Hypothalamus (tissue), 51 donors: ENCODE measurements at places on chromosomes 2 and 18.

DNA sequence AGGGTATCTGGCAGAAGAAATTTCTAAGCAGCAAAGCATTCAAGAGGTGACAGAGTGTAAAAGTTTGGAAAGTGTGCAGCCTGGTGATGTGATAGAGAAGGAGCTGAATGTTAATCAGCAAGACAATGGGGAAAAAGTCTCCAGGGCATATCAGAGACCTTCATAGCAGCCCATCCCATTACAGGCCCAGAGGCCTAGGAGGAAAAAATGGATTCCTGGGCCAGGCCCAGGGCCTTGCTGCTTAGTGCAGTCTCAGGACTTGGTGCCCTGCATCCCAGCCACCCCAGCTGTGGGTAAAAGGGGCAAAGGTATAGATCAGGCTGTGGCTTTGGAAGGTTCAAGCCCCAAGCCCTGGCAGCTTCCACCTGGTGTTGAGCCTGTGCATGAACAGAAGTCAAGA is 35.9 kb upstream of the ERMN start:
- no peak for DNase-seq

- no peak for DNase-seq
Observed at GRCh38 chr2:84888401-84889276, 7.8 kb upstream of the TRABD2A start.

DNA sequence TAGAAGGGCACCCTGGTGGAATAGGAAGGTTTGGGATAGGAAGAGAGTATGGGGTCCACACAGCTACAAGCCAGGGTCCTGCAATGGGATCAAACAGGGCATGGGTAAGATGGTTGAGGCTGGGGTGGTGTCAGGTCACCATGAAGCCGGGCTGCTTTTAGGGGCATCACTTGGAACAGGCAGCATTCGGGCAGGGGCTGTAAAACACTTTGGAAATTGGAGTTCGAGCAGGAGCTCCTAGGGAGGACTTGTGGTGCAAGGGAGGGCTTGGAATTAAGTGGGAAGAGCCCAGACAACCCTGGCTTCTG is 47.1 kb upstream of the PLB1 start:
- DNase-seq, result no peak

DNA sequence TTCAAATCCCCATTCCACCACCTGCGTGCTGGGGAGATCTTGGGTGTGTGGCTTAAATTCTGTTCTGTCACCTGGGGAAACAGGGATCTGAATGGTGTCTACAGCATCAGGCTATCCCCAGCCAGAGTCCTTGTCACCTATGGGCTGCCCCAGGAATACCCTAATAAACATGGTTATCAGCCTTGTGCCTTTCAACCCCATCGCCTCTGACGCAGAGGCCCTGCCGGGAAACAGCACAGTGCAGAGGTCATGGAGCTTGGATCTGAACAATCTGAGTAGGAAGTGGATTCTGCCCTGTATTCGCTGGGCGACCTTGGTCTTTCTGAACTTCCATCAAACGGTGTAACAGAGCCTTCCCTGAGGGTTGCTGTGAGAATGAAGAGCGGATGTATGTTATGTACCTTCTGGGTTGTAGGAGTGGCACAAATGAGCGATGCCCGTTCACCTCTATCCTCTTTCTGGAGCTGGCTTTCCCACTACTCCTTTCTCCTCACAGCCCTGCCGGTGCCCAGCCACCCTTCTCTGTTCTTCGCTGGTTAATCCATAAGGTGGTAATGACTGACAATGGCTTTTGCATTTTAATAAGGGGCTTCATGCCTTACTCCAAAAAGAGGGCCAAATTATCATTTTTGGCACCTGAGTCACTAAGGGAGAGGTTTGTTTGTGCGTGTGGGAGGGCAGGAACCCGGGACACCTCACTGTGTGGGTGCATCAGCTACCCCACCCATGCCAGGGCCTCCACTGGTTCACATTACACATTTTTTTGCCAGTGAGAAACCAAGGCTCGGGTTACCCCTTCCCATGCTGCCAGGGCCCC is 256.5 kb downstream of the MYCN start:
- no peak for DNase-seq

GRCh38 chr2:136486115-136486514 is 279.2 kb upstream of the THSD7B start:
- DNase-seq, result no peak

DNA sequence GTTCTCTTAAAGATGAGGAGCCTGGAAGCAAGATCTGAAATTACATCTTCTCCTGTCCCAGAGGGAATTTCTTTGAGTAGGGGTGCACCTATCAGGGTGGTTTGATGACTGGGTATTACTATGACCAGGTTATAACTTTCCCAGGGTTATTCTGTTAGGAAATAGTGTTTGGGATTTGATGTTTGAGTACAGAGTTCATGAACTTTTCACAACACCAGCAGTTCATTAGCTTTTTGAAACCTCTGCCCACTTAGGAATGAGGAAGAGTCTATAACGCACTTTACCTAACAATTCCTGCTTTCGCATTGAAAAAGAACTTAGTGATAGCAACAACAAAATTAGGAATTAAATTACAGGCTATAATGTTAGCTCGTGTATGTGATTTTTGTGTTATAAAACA is 58.6 kb downstream of the ALMS1 start:
- DNase-seq, result no peak

DNA sequence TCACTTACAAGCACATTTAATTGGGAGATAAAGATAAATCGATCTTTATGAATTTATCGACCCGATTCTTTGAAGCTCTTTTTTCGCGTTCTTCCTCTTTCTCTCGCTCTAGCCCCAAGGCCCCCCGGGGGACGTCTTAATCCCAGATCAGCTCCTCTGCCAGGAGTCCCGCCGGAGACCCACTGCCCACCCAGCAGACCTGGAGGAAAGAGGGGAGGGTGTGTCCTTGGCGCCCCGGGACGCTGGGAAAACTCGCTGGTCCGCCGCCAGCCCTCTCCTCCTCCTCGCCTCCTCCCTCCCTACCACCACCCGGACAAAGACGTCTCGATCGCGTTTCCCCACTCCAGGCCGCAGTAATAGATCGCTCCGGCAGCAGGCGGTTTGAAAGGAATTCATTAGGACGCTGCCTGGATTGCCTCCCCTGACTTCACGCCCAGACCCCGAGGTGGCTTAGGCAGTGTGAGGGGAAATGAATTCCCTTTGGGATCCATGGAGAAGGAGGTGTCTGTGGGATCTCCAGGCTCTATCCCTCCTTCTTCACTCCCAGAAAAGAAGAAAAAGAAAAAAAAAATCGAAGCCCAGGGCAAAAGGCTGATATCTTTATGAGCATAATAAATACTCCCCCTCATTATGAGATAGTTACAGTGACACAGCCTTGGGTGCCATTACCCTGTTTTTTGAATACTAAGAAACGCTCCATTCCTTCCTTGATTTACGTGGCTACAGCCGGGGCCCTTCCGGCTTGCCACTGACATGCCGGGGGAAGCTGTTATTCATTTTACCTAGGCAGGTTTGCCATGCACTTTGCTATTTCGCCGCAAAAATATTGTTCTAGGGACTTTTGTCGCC is 1.8 kb upstream of the GBX2 start:
- DNase-seq, result no peak

DNA sequence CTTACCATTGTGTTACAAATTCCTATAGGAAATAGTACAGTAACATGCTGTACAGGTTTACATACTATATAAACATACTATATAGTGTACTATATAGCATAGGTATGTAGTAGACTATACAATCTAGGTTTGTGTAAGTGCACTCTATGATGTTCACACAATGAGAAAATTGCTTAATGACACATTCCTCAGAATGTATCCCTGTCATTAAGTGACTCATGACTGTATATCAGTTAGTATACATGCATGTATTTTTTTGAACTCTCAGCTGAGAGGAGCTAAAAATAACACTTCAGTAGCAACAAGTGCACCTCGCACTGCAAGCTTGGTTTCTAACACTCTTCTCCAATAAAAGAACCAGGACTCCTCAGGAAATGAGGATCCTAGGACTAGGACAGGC is 19.5 kb upstream of the ASXL3 start:
- no peak for DNase-seq

DNA sequence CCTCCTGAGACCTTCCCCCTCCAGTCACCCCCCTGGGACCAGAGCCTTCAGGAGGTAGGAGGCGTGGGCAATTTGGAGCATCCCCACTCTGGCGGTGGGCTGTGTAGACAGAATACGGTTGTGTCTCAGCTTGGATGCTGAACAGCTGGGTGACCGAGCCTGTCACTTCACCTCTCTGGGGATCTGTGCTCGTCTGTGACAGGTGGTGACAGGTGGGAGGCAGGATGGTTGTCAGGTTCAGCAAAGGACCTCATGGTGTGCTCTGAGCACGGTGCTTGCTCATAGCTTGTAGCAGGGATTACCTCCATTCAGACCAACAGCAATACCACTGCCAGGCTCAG is 186.5 kb upstream of the HS6ST1 start:
- no peak for DNase-seq

- DNase-seq, result no peak
Observed at GRCh38 chr2:165295643-165296042, 56.4 kb downstream of the SCN2A start.

GRCh38 chr2:112253261-112253815 is 1.5 kb downstream of the ZC3H8 start:
- no peak for DNase-seq

GRCh38 chr18:12839057-12839525 is 44.9 kb downstream of the PTPN2 start:
- DNase-seq, result no peak

DNA sequence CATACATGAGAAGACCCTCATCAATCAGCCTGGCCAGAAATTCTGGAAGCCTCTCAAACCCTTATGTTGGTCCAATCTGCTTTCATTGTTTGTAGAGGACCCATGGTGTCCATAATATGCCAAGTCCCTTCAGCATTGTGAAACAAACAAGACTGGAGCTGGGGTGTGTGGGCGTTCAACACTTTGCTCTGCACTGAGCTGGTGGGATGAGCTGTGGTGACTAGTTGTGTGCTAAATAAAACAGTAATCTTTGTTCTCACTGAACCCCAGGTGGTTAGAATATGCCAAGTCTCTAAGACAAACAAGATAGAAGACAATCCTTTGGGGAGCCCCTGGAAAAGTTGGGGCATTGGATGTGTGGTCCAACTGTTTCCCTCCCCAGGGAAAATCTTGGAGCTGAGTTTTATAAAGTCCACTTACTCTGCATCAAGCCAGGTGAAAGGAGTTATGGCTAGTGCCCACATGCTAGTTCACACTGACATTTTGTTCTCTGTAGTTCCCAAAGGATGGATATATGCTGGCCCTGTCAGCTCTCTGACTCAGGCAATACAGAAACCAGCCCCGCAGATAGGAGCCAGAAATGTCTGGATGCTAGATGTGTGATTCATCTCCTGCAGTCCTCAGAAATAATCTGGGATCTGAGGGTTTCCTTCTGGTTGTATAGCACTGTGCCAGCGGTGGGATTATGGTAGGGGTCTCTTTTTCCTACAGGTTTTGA is 260.2 kb downstream of the TMX3 start:
- DNase-seq, result no peak

- no peak for DNase-seq
Observed at GRCh38 chr2:239180526-239181073, 220.2 kb downstream of the HDAC4 start.

DNA sequence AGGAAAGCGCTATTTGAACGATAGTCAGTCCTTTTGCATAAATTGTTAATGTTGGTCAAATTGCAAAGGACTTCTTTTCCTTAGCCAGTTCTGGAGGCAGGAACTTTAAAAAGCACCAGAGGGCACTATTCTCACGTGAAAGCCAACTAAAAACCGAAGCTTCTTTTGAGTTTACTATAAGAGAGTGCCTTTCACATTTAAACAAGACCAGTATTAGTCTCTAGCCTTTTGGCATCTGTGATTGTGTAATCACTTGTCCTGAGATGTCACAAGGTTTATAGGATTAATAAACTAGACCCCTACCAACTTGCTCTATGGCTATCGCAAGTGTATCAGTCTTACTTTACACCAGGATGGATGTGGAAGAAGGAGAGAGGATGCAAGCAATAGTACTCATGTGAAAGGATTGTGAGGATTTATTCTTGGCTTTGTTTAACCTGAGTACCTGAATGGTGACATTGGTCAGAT is 14.4 kb upstream of the STAT4 start:
- no peak for DNase-seq

GRCh38 chr18:59029663-59030429 is 109.8 kb upstream of the SEC11C start:
- DNase-seq, result peak; percentile 53

GRCh38 chr2:154289870-154290269 is 408.6 kb upstream of the KCNJ3 start:
- no peak for DNase-seq

GRCh38 chr18:8003878-8004675 is 437.0 kb downstream of the PTPRM start:
- no peak for DNase-seq

- DNase-seq, result no peak
Observed at GRCh38 chr2:75025633-75026380, 67.4 kb downstream of the POLE4 start.

DNA sequence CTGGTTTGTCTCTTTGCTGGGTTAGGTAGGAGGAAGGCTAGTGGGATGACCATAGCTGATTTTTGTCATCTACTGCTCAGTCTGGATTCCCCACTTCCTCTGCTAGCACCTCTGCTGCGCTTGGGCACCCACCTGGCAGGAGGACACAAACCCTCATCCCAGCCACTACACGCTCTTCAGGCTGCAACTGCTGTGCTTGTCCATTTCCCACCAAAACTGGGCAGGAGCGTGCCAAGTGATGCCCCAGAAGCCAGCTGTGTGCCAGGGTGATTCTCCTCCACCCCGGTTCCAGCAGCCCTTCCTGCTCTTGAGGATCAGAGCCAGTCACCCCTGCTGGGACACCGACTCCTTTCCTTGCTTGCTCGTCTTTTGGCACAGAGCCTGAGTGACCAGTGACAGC is 15.7 kb upstream of the PER2 start:
- DNase-seq, result no peak

DNA sequence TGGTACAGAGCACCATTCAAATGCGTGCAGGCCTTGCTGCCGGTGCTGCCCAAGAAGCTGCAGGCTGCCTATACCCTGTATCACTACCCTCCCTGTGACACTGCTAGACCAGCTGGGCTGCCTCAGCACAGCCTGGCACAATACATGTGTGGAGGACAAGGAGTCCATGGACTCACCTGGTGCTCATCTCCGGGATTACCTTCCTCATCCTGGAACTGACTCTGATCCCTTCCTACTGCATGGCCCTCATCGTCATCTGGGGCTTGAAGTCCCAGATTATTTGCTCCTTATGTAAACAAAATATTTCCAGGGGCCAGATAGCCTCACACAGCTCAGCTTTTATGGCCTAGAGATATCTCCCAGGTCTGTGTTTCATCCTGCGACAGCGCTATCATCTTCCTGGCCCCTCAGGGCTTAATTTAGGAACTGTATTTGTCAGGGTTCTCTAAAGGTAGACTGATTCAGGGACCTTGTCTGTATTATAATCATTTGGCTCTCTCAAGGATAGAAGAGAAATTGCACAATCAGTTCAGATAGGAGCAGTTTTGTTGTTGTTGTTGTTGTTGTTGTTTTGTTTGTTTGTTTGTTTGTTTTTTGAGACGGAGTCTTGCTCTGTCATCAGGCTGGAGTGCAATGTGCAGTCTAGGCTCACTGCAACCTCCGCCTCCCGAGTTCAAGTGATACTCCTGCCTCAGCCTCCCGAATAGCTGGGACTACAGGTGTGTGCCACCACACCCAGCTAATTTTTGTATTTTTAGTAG is 42.9 kb downstream of the WDR75 start:
- DNase-seq, result no peak
